Cerebellum (tissue), 4 donors: ENCODE measurements at places on chromosomes 6 and 20.
A peak's percentile ranks its signal among the peaks of the same experiment; 100 is the strongest.

DNA sequence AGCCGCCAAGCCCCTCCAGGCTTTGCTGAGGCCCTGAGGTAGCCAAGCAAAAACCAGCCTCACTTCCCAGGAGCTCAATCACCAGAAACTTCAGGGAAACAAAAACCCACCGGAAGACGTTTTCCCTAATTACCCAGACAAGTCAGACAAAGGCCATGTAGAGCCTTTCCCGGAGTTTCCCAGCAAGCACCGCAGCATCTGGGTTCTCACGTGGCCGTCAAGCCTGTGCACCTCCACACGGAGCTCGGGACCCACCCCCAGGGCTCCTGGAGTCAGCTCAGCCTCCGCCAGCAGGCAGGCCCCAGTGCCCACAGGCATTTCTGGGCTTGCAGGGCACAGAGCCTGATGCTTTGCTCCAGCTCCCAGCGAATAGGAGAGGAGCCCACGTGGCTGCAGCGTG, 10.1 kb upstream of the MRGBP start:
- DNase-seq, result no peak

GRCh38 chr6:11473008-11473740, 64.4 kb upstream of the TMEM170B start:
- no peak for DNase-seq

GRCh38 chr6:12476484-12476883, 186.3 kb downstream of the EDN1 start:
- no peak for DNase-seq

DNA sequence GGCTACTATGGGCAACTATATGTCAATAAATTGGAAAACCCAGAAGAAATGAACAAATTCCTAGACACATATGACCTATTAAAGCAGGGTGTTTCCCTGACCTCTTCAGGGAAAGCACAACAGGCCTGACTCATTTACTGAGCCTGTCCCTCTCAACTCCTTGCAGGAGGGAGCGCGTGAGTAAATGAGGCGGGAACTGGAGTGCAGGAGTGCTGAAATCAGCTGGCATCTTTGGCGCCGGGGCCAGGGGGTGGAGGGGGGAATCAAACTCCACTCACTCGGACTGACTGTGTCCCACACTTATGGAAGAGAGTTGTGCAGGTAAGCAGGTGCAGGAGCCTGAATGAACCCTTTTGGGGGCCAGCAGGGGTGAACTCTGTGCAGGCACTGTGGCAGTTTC, 671.2 kb upstream of the PTCHD4 start:
- DNase-seq, result no peak

DNA sequence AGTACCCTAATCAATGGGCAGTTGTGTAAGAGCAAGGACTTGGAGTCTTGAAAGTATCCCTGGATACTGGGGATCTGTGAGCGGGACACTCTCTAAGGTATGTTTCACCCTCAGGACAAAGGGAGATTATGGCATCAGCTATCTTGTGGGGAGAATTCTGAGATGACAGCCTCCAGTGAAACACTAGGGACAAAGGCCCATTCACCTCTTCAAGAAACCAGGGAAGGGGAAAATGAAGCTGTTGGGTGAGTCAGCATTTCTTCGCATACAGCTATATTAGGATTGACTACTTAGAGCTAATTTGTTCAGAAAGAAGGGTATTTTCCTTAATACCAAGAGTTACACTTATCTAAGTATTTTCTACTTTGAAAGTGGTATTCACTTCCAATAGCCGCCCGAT, 35.9 kb downstream of the OPN5 start:
- DNase-seq, result no peak

DNA sequence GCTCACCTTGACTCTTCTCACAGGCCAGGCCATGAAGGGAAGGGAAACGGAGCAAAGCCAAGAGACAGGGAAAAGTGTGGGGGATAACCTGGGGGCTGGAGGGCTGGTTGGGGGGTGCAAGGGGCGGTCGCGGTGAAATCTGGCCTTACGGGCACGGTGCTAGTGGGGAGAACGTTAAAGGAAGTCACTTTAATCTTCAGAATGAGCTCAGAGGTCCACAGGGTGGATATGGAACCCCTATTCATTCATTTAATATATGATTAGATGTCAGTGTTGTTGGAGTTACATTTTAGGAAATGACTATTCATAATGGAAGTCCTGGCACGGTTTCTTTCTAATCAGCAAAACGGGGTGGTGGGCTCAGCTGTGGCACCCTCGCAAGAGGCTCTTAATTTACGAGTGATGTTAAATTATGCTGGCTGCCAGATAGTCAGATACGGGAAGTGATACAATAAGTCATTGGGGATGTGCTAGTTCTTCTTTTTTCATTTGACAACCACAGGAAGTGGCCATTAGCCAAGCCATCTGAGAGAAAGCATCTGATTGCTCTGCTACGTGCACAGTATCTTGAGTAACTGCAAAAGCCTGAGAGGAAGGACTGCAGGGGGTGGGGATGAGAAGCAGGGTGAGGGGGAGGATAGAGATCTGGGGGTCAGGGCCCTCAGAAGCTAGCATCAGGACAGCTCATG, 253.0 kb downstream of the QKI start:
- peak; percentile 4 for DNase-seq

DNA sequence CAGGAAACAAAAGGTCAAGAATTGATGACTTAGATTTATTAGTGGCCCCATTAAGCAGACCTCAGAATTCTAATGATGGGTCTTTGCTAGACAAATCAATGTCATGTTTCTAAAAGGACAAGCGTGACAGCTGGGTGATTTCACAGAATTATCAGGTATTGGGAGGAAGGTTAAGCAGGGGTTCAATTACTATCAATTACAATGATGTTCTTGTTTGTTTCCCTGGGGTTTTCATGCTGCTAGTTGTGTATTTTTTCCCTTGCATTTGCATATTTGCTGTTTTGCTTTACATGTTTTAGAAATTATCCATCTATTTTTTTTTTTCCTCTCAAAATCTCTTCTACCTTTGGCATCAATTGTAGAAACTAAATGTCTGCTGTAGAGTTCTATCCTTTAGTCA, 27.9 kb downstream of the GNAS start:
- no peak for DNase-seq

DNA sequence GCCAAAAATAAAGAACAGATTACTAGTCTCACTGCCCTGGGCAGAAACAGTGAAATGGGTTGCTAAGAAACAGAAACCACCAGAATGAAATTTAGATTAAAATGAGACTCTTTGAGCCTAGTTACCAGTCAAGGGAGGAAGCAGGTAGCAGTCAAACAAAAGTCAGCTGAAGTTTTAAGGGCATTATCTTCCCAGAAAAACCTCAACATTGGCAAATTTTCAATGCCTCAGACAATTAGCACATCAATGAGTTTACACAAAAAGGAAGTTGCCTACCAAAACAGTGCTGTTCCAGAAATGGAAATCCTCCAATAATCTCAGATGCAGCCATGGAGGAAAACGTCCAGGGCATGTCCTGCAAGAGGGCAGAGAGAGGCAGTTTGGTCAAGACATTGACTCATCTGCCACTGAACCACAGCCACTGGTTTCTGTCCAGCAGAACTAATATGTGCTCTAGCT, 399.7 kb upstream of the ADGRB3 start:
- DNase-seq, result no peak

GRCh38 chr6:165566088-165566828, 96.8 kb downstream of the PDE10A start:
- no peak for DNase-seq

- DNase-seq, result no peak
These were observed 83.7 kb downstream of the FYN start for GRCh38 chr6:111789598-111789997.

GRCh38 chr6:138691595-138692057, 81.9 kb upstream of the CCDC28A start:
- no peak for DNase-seq

DNA sequence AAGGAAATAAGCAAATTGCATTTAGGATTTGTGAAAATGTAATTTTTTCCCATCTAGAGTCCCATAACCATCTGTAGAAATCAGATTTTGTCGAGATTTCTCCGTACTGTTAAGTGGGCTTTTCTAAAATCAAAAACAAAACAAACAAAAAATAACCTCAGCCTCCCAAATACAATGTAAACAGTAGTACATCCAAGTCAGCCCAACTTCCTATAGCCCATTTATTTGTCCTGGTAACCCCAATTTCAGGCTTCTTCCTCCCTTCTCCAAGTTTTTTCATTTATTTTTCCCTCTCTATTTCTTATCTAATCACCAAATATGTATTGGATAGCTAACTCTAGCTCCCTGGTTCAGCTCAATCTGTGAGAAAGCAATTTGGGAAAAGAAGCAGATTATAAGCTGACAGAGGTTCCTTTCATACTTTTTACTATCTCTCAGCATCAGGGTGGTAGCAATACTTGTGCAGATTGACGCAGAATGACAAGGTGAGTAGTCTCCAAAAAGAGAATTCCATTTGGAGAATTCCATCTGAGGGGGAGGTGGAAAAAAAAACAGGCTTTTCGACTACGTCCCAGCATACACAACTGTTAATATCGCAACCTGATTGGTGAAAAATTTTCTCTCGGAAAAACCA, 132.6 kb upstream of the BTN3A2 start:
- DNase-seq, result peak; percentile 19

GRCh38 chr20:41232973-41233926, 84.3 kb downstream of the ZHX3 start:
- DNase-seq, result no peak

DNA sequence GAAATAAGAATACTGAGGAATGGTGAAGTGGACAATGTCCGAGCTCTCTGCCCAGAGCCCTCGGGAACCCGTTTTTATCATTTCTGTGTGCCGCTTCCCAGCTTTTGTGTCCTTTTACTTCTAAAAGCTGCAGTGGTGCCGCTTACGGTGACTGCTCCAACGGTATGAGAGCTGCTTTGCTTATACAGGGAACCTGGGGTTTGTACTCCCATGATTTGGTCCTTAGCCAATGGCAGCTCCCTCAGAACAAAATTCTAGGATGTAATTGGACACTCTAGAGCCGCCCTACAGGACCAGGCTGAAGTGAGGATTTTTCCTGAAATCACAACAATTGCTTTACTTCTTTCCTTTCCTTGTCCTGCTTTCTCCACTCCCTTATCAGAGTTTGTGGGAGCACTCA, 24.2 kb upstream of the PCSK2 start:
- DNase-seq, result peak; percentile 4

- no peak for DNase-seq
These were observed 56.7 kb downstream of the NT5E start for GRCh38 chr6:85506441-85507093.

- no peak for DNase-seq
These were observed 23.3 kb upstream of the OSTM1 start for GRCh38 chr6:108097882-108098281.

DNA sequence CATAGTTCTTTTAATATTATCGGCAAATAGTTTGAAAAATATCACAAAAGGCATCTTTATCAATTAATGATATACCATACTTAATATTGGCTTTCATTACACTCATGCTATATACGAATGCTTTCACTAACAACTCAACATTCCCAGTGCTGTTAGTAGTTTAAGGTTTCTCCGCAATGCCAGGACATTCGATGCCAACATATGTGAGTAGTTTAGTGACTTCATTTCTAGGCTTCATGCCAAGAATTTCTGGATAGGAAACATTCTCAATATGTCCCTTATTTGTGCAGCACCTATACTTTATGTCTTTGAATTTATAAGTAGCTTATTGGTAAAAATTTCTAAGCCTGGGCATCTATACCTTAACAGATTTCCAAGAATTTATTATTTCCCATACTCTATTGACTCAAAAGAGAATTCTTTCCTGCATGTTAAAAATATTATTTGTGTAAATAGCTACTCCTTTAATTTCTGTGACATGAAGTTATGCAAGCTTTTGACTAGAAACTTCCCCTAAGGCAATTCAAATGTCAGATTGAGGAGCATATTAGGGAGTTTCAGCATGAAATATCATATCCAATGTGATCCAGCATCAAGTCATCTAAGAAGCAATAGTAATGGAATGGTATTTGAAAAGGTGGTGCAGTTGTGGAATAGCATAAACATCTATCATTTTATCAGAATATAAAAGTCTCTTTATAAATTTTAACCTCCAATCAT, 236.0 kb upstream of the STXBP5 start:
- DNase-seq, result peak; percentile 56

GRCh38 chr6:160221423-160221822, 37.2 kb downstream of the SLC22A2 start:
- no peak for DNase-seq

- DNase-seq, result no peak
These were observed 281.0 kb upstream of the EYS start for GRCh38 chr6:65988006-65988405.

DNA sequence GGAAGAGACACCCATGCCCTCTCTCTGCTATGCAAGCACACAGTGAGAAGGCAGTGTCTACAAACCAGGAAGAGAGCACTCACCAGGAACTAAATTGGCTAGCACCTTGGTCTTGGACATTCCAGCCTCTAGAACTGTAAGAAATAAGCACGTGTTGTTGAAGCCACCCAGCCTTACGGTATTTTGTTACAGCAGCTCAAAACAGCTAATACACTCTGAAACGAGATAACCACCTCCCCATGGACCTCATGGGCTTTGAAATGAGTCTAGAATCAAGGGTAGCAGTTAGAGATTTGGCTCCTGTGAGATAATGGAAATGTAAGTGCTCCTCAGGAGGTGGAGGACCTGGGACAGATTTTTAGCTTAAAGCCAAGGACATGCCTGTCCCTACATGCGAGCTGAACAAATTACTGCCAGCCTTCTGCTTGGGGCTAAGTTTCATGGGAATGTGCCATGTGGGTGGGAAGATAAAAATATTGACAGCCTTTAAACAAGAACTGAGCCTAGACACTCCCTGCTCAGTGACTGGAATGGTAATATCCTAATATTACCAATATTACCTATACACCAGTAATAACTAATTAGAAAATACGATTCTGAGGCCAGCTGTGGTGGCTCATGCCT, 3.9 kb upstream of the ZNF318 start:
- no peak for DNase-seq

- no peak for DNase-seq
These were observed 144.6 kb downstream of the BCAS1 start for GRCh38 chr20:53925651-53926401.

DNA sequence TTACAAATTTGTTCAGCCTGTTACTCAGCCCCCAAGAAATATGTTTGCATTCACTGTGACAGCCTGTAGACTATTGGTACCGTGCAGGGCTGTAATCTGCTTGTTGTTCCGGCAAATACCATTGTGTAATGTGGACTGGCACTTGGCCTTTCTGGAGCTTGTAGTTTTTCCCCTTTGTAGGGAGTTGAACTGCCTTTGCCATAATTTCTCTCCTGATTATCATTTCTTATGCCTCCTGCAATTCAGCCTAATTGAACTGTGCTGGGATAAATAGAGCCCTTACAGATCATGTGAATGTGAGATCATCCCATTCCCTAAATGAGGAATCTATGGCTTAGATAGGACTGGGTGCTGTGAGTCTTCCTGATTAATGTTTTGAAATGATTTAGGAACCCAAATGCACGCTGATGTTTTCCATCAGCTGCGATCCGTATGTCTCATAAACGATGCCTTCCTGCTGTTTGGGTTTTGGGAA, 185.1 kb downstream of the JARID2 start:
- no peak for DNase-seq

DNA sequence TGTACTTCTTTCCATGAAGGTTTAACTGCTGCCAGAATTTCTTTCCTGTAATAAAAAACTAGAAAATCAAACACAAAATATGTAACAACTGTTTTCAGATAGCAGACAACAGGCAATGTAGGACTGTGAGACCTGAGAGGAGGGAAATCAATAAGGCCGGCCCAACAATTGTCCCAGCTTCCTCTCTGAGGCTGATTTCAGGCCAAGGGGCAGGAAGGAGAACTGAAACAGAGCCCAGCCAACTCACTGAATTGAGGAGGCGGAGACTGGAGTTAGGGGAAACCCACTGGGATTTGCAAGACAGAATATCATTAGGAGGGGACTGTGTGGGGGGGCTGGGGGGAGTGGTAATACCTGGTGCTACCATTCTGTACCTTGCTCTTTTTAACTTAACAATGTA, 42.2 kb downstream of the FLRT3 start:
- no peak for DNase-seq

- no peak for DNase-seq
These were observed 94.9 kb upstream of the C6orf118 start for GRCh38 chr6:165404296-165404695.
